ENCODE measurements at places on chromosomes 4 and X. TPM values are rescaled to one million over a fixed set of nuclear protein-coding genes. Genes with fewer than 3 reads are reported as not detected.

DNA sequence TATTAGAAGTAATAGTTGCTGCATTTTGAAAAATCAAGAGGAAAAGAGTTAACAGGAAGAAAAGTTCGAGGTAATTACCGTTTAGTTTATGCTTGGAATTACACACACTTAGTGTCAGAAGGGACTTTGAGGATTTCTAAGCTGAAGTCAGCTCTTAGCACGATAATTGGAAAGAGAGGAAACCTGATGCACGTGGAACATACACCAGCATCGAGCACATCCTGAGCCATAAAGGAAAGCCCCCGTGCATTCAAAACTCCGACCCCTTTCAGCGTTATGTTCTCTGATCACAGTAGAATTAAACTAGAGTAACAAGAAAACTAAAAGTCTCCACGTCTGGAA lies 400 bp upstream of the PAQR3 start:
- peak; percentile 18 for DNase-seq

DNA sequence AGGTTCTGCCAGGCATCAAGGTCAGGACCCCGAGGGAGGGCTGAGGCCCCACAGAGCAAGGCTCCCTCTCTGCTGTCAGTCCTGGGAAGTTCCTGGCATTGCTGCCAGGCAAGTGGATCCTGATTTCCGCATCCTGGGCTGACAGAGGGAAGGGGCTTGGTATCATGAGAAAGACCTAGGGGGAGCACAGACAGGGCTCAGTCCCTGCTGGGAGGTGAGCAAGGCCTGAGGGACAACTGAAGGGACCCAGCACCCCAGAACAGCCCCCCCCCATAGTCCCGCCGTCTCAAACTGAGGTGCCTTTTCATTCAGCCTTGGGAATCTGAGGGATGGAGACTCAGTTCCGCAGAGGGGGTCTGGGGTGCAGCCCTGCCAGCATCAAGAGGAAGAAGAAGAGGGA lies 971 bp downstream of the MAGEA11 start:
- no peak for DNase-seq

- DNase-seq = no peak
These were observed 189.8 kb upstream of the PSAPL1 start for GRCh38 chr4:7624396-7624980.

The DOK7 gene
- polyA plus RNA-seq = not detected

The HSPA4L gene
- polyA plus RNA-seq = 12.3 TPM

DNA sequence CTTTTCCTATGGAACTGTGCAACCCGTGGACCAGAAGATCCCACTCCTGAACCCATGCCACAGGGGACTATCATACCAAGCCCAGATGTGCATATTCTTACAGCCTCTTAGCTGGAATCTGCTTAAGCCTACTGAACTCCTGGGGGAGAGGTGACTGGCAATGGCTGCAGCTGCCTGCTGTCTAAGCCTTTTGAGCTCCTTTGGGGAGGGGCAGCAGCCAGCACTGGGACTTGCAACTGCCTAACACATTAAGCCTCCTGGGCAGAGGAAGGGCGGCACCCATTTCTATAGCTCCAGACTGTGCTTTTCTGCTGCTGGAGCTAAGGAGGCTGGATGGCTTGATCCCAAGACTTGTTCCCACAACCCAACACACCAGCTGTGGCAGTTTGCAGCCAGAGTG lies 117.9 kb upstream of the VEGFC start:
- DNase-seq = no peak

The SMIM10 gene
- polyA plus RNA-seq = 21.8 TPM

DNA sequence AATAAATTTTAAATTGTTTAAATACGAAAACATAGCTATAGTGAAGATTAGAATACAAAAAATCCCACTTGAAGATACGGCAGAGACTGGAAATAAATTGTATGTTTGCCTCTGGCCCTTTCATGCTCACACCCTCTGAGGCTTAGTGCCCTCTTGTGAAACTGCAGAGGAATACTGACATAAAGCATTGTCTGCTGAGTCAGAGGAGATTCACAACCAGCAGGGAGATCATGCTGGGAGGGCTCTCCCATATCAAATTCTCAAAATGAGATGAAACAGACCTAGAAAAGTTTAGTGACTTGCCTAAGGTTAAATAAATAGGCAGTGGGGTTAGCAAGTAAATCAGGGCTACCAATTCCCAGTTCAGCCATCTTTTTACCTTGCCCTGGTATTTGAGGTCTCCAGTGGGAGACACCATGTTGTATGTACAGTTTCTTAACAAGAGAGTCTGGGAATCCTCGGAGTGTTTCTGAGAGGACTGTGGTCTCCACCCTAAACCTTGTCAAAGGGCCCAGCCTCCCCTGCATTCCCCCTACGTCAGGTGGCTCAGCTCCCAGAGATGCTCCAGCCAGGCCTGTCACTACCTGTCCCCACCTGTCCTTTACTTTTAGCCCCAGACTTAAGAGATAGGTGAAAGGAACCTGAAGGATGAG lies 581.4 kb upstream of the DIPK2B start:
- DNase-seq = no peak

The GPR82 gene
- polyA plus RNA-seq = not detected

DNA sequence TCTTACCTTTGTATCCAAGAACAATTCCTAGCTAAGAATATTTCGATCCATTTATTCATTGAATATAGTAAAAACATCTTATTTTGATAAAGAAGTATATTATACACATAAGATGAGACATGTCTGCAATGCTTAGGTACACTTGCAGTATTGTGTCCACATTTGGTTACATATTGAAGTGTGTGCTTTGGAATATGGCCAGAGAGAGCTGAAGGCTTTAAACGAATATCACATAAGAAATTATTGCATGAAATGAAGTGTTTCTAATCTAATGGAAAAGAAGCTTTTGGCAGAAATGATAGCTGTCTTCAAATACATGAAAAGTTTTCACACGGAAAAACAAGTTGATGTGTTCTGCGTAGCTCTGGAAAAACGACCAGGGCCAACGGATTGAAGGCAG lies 516.1 kb upstream of the ZFP42 start:
- no peak for DNase-seq

The PHOX2B gene
- polyA plus RNA-seq = not detected

DNA sequence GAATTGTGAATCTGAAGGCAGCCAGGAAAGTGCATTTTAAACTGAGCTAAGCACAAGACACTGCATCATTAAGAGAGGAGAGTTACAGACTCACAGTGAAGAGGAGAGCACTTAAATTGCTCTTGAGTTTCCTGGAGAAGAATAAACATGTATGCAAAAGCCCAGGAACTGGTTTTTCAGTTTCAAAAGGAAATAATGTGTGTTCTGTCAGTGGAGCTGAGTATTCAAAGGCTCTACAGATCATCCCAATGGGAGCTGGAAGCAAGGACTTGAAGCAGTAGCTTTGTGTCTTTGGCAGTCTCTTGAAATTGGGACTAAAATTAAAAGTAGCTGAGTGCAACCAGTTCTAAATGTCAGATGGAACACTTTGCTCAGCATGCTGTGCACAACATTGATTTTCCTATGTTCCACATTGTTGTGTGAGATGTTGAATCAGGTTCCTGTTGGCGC lies 147.5 kb upstream of the ANK2 start:
- no peak for DNase-seq

GRCh38 chr4:184473499-184474262 lies 669 bp downstream of the IRF2 start:
- peak; percentile 51 for DNase-seq

The ZDHHC15 gene
- polyA plus RNA-seq = 0.04 TPM

DNA sequence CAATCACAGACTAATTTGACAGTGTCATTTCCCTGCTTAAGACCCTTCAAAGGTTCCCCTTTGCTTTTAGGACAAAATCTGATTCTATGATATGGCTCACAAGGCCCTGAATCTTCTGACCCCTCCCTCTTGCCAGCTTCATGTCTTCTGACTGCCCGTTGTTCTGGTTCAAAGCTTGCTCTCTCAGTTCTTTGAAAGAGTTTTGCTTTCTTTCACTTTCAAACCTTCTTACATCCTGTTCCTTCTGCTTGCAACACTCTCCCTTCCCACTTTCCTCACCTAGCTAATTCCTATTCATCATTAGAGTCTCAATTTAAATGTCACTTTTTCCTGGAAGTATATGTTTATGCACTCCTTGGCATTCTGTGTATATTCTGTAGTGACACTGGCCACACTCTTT lies 299.2 kb downstream of the IDS start:
- no peak for DNase-seq

GRCh38 chr4:163609019-163609418 lies 114.5 kb downstream of the TMA16 start:
- DNase-seq = no peak

DNA sequence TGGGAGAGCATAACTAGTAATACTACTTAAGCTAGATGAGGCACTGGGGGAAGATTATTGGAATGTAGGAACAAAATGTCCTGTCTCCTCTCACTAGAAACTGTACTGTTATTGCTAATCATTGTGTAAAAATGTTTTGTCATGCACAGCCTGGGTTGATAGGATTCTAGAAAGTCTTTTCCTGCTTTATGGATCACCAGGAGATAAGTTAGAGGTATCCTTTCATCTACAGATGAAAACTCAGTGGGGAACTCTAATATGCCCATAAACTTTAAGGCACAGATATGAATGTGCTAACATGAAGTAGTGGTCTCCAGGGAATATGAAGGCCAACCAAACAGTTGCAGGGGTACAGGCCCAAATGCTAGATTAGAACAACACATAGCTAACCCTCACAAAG lies 57.5 kb downstream of the SRPX start:
- no peak for DNase-seq

- DNase-seq = no peak
These were observed 12.8 kb upstream of the SCARB2 start for GRCh38 chr4:76226418-76226817.

DNA sequence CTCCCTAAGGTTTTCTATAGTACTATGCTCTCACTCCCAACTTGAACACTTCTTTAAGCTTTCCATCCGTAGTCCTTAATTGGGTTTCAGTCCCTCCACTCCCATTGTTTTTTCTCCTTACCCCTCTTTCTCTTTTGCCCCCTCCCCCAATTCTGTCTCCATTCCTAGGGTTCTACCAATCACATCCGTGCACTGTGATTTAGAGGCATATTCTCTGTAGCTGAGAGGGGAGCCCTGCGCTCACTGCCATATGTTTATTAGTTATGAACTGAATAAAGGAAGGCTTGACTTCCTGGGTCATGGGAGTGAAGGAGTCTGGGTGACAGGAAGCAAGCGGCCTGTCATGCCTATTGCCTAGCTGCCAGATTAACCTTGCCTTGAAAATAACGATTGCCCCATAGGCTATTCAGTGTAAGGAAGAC lies 471 bp downstream of the MCTS1 start:
- DNase-seq = peak; percentile 36

DNA sequence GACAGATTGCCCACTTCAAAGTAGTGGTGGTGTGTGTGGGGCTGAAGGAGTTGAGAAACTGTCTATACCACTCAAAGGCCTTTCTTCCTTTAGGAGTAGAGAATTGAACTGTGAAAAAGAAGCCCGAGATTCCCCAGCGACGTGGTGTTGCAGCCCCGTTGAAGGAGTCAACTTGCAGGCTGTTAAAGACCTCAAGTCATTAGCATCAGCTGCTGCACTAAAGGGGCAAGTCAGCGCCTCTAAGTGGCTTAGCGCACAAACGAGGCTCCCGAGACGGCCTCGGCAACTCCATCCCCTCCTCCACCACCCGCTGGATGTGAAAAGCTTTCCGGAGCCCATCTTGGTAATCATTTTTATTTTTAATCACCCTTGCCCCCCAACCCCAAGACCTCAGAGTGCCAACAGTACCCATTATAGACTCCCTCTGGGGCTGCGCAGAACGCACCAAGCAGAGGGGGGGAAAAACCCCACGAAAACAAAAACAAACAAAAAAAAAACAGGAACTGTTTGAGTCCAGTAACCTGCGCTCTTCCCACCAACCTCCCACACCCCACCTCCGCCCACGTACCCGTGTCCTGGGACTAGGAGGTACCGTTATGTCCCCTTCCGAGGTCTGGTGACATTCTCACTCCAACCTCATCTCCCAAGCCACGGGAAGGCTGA lies 913 bp upstream of the PRDM8 start:
- DNase-seq = no peak

The TIGD4 gene
- polyA plus RNA-seq = 0.24 TPM

The MAGEE1 gene
- polyA plus RNA-seq = not detected

DNA sequence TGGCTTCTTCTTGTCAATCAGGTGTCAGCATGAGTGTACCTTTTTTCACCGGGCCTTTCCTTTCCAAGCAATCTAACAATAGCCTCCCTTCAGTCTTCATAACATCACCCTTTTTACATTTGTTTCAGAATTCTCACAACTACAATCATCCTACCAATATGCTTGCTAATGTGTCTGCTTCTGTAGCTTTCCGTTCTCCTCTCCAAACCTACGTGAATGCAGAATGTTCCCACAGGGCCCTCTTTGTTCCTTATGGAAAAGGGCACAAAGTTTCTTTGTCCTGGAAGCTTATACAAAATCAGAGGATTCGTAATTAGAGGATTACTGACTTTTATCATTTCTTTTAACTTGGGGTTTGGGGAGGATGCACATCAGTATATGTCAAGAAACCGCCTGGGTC lies 461.8 kb downstream of the CENPC start:
- DNase-seq = no peak

DNA sequence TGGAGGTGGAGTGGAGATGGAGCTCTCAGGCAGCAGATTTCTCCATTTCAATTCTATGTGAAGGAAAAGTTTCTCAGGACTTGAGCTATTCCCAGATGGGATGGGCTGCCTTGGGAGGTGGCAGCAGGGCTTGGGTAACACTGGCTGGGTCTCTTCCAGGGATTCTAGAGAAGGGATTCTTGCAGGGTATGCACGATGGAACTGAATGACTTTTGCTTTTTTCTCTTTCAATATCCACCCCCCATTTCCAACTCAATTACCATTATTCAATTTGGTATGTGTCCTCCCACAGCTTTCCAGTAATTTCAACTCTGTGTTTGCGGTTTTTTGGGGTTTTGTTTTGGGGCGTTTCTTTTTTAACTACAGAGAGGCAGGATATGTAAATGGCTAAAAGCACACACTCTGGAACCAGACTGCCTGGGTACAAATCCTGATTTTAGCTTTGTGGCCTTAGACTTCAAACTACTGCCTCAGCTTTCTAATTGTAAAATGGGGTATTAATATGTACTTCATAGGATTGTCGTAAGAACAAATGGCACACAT lies 228.8 kb downstream of the EVC2 start:
- no peak for DNase-seq

- DNase-seq = no peak
These were observed 54.1 kb downstream of the PAGE2 start for GRCh38 chrX:55142919-55143310.

DNA sequence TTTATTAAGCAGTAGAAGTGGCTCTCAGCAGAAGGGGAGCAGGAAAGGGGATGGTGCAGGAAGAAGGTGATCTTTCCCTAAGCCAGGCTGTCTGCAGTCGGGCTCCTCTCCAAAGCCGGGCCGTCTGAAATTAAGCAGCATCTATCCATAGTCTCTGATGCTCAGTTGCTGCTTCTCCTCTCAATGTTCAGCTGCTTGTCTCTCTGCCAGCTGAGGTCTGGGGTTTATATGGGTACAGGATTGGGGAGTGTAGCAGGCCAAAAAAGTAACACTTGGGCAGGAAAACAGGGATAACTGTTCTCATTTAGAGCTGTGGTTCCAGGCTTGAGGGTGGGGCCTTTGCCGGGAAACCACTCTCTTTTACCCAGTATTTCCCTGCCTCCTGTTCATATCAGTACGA lies 39.2 kb upstream of the CCKAR start:
- DNase-seq = no peak

The CXCL8 gene
- 2.8 TPM for polyA plus RNA-seq

- DNase-seq = no peak
These were observed 64.2 kb upstream of the NHSL2 start for GRCh38 chrX:71846429-71846828.
